Central memory CD4-positive, alpha-beta T cell (primary cell): ENCODE measurements at places on chromosomes 11 and 22.

- no peak for DNase-seq
These were observed 60.3 kb downstream of the IRAG1 start for GRCh38 chr11:10633261-10633660.

DNA sequence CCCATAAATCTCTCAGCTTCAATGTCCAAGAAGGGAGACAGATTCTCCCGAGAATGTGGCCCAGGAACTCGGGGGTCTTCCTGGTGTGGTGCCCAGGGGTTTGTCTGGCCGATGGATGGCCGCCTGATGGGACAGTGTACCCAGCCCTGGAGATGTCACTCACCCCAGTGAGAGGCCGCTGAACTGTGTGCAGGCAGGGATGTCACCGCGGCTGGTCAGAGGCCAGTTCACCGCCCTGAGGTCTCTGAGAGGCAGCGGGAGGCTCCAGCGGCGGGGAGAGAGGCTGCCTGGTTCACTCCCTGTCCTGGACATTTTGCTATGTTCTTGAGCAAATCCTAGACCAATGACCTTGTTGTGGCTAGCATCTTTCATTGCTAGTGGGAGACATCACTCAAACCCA lies 1349.5 kb downstream of the BRD1 start:
- DNase-seq = no peak

GRCh38 chr22:39592081-39593065 lies 21.8 kb downstream of the CACNA1I start:
- DNase-seq = no peak

DNA sequence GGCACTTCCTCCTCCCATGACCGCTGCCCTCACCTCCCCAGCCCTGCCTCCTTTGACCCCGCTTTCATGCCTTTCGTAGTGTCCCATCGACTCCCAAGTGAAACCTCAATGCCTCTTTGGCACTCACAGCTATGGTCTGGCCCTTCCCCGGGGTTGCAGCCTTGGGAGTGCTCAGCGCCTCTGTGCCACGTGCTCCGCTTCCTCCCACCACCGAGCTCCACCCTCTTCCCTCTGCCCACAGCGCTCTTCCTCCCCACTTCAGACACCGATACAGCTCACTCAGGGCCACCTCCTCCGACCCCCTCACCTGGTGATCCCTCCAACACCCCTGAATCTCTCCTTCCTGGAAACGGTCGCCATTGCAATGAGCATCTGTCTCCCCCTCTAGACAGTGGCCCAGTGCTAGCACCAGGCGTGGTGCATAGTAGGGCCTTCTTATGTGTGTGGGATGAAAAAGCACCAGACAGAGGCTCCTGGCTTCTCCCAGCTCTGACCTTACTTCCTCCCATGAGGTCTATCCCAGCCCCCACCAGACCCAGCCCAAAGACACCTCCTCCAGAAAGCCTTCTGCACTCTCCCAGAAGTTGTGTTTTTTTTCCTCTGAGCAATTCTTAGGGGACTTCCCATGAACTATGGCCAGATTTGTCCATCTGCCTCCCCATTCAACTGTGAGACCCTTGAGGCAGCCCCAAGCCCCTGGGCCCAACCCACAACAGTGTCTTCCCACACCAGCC lies 16.4 kb upstream of the SCGB1A1 start:
- peak; percentile 44 for DNase-seq

DNA sequence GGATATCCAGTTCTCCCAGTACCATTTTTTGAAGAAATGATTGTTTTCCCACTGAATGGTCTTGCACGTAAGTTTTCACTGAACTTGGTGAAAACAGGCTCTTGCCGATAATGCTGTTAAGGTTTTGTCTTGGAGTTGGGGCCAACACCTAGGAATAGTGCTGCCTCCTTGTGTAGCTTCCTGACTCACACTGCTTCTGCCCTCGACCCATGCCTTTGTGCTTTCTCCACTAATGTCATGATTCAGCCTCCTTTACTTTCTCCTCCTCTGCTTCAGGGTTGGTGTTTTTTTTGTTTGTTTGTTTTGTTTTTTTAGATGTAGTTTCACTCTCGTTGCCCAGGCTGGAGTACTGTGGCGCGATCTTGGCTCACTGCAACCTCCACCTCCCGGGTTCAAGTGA lies 30.2 kb downstream of the SLC5A1 start:
- DNase-seq = no peak

GRCh38 chr11:115780646-115781362 lies 276.6 kb upstream of the CADM1 start:
- no peak for DNase-seq

DNA sequence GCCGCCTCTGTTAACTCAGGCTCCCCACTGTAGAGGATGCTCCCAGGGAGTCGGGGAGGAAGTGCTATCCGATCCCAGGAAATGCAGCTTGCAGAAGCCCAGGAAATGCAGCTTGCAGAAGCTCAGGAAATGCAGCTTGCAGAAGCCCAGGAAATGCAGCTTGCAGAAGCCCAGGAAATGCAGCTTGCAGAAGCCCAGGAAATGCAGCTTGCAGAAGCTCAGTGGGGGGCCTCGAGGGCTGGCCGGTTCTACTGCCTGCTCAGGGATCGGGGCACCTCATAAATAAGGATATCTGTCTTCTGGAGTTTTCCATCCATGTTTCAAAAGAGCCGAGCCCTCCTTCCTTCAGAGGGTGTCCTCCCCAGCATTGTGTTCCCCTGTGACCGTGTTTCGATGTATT lies 25.1 kb upstream of the SMIM38 start:
- no peak for DNase-seq
